Esophagus squamous epithelium (tissue), 5 donors: ENCODE measurements at places on chromosomes 7 and 10.

DNA sequence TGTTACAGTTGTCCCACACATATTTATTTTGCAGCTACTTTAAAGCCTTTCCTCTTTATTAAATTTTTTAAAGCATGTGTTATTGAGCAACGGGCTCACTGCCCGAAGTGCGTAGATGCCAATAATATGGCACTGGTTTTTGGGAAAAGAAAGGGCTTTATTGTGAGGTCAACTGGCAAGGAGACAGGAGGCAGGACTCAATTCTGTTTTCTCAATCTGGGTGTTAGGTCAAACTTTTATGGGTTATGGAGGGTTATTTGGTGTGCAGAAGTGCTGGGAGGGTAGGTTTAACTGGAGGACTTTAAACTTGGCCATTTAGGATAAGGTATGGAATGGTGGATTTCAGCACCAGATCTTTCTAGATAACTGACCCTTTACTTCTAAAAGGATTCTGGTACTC is 183.6 kb downstream of the LRRC4 start:
- no peak for DNase-seq

GRCh38 chr7:13189668-13190067 is 502.2 kb downstream of the ARL4A start:
- DNase-seq, result no peak

- DNase-seq, result no peak
These were observed 359.0 kb downstream of the ADRA2A start for GRCh38 chr10:111435871-111436270.

DNA sequence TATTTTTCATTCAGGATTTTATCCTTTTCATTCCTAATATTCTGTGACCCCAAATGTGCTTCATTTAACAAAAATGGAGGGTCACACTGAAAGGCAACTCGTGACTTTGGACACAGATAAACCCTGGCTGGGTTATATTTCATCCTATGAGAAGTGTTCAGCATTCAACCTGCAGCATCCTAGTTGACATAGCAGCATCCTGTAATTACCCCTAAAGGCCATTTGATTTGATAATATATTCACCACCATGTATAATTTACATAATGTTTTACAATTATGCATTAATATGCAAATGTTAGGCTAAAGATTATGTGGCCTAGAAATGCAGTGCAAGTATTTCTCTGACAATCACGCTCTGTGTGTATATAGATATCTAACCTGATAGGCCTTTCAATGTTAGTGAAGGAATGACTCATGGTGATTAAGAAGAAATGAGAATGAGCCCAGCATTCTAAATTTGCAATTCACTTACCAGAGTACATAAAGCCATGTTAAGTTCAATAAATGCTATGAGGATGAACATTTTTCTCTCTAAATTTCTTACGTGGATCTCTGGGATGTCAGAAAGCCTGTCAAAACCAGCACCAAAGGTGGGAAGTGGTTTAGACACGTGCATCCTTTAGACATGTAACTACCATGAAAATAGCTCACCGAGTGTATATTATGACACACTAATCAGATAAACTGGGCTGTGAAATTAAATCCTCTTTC is 337.7 kb upstream of the AOAH start:
- no peak for DNase-seq
